Astrocyte of the hippocampus (primary cell): ENCODE measurements at places on chromosomes 5 and 9.

DNA sequence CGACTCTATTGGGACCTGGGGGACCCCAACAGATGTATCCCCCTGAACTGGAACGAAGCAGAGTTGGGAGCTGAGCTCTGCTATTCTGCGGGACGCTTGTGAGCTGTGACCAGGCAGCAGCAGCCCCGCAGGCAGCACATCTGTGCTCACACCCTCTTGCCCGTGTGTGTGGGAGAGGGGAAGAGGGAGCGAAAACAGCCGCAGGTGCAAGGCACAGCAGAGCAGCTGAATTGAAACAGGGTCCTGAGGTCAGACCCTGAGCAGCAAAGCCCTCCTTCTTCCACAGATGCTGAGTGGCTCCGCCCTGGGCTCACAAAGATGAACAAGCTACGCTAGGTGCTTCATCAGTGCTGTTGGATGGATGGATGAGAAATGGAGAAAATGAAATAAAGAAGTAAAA lies 198.7 kb downstream of the HSPA4 start:
- DNase-seq, result no peak

DNA sequence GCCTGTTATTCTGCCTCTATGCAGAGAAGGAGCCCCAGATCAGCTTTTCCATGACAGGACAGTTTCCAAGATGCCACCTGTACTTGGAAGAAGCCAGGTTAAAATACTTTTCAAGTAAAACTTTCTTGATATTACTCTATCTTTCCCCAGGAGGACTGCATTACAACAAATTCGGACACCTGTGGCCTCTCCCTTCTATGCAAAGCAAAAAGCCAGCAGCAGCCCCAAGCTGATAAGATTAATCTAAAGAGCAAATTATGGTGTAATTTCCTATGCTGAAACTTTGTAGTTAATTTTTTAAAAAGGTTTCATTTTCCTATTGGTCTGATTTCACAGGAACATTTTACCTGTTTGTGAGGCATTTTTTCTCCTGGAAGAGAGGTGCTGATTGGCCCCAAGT lies 301 bp upstream of the IL4 start:
- DNase-seq, result no peak

DNA sequence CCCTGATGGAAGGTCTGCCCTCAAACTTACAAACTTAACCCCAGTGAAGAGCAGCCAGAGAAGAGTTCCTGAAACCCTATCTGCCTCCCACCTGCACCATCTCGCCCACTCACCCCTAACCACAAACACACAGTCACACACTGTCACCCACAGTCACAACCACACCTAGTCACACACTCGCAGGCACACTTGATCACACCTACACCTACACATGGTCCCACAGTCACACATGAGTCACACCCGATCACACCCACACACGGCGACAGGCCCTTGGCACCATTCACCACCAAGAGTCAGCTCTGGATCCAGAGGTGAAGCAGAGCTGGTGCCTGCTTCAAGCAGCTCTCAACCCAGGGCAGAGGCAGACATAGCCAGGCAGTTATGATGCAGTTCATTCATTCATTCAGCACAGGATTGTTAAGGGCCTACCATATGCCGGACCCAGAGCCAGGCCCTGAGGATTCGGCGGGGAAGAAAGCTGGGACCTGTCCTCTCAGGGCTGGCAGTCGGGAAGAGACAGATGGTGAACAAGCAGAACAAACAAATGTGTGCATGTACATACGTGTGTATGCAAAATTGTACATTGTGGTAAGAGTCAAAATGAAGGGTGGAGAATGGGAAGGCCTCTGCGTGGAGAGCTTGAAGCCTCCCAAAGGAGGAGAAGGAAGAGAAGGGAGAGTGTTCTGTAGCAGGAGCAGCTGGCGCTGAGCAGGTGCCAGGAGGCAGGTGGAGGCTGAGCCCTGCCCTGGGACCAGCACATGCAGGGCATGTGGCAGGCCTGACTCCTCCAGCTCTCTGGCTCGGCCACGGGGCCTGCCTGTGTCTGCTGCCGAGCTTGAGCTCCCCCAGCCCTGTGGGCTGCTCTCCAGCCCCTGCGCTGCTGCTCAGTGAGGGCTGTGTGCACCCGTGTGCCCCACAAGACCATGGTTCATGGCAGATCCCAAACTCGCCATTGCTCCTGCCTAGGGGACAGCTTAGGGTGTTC lies 6.4 kb downstream of the TSPAN17 start:
- no peak for DNase-seq

- DNase-seq, result peak; percentile 17
These were observed 1.4 kb upstream of the HSDL2 start for GRCh38 chr9:112378328-112379176.

DNA sequence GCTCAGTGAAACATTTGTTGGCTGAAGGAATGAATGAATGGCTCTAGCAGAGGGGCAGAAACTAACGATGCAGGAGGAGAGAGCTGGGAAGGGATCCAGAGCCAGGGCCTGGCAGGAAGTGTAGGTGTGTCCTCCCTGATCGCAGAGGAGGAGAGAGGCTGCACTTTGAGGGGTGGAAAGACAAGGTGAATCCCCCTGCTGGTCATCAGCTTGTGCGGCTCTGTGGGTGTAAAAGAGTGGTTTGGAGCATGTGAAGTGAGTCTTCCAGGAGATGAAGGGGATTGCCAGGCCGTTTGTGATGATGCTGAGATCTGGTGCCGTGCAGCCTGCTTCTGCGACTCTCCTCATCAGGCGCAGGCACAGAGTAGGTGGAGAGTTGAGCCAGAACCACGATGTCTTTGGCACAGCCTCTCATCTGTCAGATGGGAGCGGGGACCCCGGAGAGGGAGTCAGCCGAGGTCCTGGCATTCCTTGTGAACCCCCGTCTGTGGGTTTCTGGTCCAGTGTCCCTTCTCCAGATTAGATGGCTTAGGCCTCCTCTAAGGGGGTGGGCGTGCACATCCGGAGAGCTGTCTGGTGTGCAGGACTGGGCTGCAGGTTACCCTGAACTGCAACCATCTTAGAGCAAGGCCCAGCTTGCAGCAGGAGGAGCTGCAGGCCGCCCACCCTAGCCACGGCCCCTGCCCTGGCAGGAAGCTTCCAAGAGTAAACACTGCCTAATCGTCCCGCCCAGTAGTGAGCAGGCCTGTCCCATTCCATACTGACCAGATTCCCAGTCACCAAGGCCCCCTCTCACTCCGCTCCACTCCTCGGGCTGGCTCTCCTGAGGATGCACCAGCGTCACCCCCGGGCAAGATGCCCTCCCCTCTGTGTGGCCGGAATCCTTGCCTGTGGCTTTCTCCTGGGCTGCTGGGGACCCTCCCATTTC lies at the start of gene ADAMTS13:
TSS of gene ADAMTS13 (plus strand) at position 753 of the 928 bp plus-strand sequence. CDS start at position 830, 77 bp downstream.
- DNase-seq, result no peak

DNA sequence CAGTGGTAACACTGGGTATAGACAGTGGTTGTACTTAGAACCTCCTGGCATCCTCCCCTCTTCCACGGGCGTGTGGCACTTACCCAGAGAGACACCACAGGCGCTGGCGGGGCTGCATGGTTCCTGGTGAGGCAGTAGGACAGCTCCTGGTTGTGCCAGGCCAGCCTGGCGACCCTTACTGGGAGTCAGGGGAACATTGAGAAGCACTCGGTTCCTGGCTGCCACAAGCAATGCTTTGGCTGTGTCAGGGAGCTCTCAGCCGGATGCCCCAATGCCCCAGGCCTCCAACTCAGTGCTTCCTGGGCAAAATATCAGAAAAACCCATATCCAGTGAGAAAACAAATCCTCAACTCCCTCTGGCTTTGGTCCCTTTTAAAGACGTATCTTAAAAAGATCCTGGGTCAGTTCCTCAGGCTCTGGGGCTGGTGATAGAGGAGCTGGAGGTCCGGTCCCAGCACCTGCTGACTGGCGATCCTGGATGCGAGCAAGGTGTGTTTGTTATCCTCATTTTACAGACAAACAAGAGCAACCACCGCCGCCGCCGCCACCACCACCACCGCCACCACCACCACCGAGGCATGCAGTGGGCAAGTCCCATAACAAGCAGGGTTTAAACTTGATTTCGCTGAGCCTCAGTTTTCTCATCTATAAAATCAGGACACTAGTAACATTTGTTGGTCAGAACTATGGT lies 4.2 kb downstream of the NKX2-5 start:
- no peak for DNase-seq

- no peak for DNase-seq
These were observed 37.6 kb downstream of the NACC2 start for GRCh38 chr9:136057236-136058081.

- DNase-seq, result peak; percentile 46
These were observed 12.4 kb downstream of the CBY3 start for GRCh38 chr5:179668391-179668790.

GRCh38 chr5:171379961-171380360 lies 7.7 kb upstream of the NPM1 start:
- no peak for DNase-seq

DNA sequence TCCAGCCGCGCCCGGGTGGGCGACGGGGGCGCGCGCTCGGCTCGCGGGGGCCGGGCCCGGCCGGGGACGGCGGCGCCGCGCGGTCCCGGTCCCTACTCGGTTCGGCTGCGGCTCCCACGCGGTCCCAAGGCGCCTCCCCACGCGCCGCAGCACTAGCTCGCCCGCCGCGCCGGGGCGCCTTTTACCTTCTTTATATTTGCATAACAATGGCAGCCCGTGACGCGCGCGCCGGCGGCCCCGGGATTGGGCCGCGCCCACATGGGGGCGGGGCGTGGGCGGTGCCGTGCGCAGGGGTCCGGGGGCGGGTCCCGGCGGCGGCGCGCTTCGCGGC lies at the start of gene NRARP:
TSS of gene NRARP (minus strand) at position 154 of the 331 bp plus-strand sequence. CDS start 343 bp downstream, outside the sequence.
- peak; percentile 94 for DNase-seq

- no peak for DNase-seq
These were observed 209.6 kb downstream of the SEMA6A start for GRCh38 chr5:116365006-116365496.

DNA sequence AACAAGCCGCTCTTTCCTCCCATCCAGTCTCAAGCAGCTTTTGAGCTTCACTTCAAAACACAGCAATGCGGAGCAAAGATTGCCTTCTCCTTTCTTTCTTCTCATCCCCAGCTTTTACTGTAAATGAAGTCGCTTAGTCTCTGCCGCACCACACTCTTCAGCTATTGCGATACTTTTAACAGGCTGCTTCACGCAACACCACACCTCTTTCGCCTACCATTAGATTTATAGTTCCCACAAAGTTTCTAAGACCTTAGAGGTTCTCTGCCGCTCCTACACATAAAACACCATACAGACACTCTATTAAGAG lies 711 bp downstream of the PGGT1B start:
- DNase-seq, result no peak

DNA sequence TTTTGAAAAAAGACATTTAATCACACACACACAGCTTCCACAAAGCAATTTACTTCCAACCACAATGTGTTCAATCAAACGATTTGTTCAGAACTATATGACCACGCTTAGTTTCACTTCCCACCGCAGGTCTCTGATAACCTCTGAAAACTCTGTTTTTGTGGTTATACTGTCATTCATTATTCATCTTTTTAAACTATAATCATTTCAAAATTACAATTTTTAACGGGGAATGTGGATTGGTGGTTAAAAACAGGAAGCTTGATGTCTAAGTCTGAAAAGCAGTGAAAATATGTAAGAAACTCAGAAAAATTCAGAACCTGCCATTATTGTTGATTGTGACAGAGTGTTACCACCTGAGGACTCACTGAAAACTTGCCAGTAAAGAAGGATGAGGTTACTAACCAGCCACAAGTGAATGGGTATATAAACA lies 12.7 kb upstream of the TMEM174 start:
- peak; percentile 2 for DNase-seq

- no peak for DNase-seq
These were observed 317.7 kb downstream of the LRRC70 start for GRCh38 chr5:62896121-62896893.

GRCh38 chr5:96031811-96032261 lies 70.2 kb upstream of the ELL2 start:
- peak; percentile 55 for DNase-seq

DNA sequence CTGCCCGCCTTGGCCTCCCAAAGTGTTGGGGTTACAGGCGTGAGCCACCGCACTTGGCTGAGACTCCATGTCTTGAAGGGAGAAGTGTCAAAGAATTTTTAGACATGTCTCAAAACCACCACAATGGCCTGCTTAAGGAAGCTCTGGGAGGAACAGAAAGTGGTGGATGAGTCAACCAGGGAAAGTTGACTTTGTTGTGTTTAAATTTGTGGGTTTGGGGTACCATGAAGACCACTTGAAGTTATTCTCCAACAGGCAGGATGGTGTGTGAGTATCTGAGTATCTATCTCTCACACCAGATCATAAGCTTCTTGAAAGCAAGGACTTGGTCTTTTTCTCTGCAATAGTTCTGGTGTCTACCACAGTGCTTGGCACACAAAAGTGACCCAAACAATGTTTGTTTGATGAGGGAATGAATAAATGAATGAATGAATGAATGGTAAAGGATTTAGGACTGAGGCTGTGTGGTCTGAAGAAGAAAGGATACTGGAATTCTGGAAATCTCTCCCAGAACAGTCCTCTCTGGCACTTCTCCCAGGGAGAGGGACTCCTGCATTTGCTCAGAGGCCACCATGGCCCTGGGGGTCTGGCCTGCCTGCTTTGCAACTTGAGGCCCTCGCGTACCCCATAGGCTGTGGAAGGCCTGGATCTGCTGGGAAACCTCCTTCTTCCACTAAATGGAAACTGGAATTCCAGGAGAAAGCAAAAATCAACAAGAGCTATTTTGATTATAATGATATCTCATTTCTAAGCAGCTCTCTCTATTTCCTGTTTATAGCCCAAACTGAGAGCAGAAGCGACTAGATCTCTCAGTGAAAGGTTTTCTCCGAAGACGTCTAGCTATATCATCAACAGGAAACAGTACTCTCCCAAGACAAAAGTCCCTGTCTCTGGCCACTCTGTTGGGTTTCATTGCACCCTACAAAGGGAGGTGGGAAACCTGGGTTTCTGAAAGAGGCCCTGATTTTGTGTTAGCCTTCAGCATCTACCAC lies 187.9 kb downstream of the PALM2AKAP2 start:
- DNase-seq, result no peak

DNA sequence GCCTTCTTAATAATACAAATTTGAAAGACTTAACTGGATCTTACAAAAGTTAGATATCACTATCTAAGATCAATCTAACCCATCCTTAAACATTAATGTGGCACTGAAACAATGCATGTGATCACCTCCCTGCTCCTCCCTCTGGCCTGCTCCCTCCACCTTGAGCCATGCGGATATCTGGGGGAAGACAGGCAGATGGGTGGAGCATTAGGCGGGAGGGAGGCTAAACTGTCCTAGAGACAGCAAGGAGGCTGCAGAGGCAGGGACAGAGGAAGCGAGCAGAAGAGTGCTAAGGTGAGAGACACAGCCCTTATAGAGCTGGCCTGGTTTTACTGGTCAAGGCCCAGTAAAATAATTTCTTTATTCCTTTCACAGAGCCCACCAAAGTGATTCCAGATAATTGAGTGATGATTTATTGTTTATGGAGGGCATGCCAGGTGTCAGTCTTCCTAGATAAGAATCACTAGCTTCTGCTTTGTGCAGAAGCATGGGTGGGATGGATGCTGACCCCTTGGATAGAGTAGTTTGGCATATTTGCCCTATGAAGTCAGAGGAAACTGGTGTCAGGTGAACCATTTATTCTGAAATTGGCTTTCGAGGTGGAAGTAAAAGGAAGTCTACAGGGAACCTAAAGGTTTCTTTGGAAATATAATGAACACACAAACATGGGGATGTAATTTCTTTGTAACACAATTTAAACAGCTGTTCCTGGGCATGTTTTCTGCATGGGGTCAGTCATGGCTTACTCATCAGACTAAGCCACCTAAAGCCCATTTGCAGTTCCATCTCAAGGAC lies 188.3 kb downstream of the GNAQ start:
- DNase-seq, result no peak
